ENCODE measurements at places on chromosomes 7 and 10.

- no peak for DNase-seq
Observed at GRCh38 chr7:103632005-103632639, 186.1 kb upstream of the SLC26A5 start.

DNA sequence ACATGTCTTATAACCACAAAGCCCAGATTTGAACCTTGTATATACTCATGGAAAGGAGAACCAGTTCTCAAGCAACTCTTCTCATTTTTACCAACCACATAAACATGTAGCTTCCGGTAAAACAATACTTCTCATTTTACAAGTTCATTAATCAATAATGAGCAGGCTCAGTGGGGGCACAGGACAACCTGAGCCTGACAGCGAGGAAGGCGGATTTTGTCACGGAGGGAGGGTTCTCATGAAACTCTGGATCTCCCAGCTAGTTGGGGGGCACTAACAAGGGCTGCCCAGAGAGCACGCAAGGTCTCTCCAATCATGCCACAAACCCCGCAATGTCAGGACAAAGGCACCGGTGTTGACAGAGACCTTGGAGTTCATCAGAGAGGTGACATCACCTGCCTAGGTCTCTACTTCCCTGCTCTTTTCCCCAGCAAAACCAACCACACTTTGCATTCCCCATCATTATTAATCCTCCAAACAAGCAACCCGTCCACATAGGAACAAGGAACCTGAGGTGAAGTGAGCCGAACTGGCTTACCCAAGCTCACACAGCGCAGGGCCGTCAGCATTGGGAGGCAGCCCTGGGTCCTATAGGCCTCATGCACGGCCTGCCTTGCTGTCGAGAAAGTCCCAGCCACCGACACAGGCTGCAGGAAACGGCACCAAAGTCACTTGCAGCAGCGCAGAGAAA, 192.1 kb upstream of the KLF14 start:
- no peak for DNase-seq

GRCh38 chr7:38428041-38428440, 154.6 kb upstream of the TARP start:
- DNase-seq = peak; percentile 11

GRCh38 chr10:71158902-71159301, 53.5 kb upstream of the UNC5B start:
- DNase-seq = no peak

DNA sequence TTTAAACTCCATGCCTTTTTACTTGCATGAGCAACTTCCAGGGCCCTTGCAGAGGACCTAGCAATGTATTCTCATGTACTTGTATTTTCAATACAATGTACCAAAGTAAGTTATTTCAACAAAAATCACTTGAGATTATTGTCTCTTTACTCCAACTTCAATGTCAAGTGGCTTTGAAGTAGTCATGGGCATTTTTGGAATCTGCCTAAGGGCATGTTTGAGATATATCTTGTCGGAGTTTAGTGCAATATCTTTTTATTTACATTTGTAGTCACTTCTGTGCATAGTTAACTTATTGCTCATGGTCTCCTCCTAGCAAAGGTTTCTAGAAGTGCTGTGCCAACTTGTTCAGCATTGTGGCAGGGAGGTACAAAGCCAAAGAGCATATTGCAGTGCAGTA, 508.7 kb upstream of the SEMA3D start:
- peak; percentile 28 for DNase-seq

GRCh38 chr10:102624751-102625645, 19.3 kb upstream of the TRIM8 start:
- DNase-seq = no peak

DNA sequence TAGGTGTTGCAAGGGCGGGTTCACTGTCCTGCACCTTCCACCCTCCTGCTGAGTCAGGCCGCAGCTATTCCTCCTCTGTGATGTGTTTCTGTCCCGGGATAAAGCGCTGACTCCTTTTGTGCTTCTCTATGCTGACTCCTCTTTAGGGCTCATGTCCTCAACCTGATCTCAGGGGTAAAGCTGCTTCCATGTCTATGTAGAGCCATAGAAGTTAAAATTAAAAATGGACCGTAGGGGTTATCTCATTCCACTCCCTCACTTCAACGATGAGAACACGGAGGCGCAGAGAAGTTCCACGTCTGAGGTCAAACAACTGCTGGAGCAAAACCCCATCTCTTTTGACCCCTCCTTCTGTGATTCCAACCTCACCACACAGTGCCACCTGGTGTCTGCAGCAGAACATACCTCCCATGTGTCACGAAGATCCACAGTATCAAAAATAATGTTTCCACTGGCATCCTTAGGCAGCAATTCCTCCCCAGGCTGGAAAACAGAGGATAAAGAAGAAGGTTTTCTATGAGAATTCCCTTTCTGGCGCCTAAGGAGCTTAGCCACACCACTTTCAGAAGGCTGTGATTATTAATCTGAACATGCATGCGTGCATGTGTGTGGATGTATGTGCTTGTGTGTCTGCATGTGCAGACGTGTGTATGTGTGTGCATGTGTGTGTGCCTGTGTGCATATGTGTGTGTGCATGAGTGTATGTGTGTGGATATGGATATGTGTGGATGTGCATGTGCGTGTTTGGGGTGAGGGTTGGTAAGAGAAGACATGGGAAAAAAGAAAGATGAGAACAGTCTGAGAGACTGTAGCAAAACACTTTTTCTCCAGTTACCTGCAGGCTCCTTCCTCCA, 81.2 kb upstream of the UCN3 start:
- peak; percentile 66 for DNase-seq

DNA sequence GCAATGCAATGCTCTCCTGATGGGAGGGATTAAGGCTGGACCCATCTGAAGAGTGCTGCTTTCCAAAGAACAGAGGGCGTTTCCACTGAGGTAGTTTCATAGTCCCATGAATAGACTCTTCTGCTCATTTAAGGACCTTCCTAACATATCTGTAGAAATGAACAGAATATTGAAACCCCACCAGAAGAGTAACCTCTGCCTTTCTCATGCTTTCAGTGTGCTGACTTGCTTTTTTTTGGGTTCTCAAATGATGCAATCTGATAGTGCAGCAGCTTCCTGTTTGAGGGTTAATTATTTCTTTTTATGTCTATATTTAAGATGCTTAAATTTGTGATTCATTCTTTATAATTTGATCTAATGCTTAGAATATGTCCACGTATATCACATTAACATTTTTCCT, 82.2 kb downstream of the GATA3 start:
- DNase-seq = no peak

- DNase-seq = no peak
Observed at GRCh38 chr7:27244488-27245123, 2.0 kb downstream of the EVX1 start.

- DNase-seq = peak; percentile 6
Observed at GRCh38 chr10:8815969-8816368, 761.5 kb downstream of the GATA3 start.

DNA sequence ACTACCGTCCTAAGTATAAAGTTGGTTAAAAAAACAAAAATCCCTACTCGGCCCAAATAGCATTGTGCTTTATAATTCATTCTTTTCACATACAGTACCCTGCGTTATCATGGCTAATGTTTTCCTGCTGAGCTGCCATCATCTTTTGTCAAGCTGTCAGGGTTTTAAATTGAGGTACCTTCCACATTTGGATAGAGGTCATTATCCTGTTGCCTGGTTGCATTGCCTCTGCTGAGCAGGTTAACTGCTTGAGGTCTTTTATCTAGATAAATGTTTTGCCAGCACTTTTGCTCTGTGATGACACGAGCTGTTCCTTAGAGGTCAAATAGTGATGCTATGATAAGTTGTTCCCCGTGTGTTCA, 94.4 kb upstream of the FZD1 start:
- no peak for DNase-seq

- peak; percentile 37 for DNase-seq
Observed at GRCh38 chr7:154503962-154504550, 451.9 kb downstream of the DPP6 start.

- DNase-seq = no peak
Observed at GRCh38 chr7:150502519-150502918, 12.2 kb upstream of the GIMAP7 start.

DNA sequence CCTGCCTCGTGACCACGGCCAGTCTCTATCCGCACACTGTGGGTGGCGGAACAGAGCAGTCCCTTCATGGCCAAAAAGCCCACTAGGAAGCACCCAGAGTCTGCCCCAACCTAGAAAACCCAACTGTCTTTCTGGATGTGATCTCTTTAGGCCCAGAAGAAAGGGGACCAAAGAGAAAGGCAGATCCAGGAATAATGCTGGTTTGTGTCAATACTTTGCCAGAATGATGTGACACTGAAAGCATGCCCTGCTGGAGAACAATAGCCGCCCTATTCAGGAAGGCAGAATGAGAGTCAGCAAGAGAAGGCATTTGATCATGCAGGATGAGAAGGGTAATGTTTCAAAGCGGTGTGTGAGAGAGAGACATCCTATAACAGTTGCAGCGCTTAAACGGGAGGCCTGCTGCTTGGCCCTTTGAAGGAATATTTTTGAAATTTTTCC, 274.7 kb downstream of the USP6NL start:
- DNase-seq = no peak

DNA sequence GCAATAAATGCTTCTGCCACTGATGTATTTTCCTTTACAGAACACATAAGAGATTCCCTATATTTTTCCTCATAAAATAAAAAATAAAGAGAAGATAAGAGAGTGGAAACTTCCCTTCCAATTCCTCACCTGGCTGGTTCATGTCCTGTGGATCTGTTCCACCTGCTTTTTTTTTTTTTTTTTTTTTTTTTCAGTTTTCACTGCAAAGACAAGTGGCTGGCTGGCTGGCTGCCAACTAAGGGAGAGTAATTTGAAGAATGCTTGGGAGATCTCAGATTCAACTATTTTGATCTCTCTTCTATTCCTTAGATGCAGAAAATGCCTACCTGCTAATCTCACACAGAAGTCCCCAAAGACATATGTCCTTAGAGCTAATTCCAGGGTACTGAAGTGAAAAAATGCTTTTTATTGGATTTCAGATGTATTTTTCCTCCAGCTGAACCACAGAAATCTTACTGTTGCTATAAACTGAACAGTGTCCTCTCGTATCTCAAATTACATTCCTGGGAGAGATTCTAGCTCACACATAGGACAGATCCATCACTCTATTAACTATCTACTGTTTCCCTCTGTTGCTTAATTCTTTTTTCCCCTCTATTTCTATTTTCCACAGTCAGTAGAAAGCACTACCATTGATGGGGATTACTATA, 120.8 kb downstream of the NRCAM start:
- peak; percentile 20 for DNase-seq

DNA sequence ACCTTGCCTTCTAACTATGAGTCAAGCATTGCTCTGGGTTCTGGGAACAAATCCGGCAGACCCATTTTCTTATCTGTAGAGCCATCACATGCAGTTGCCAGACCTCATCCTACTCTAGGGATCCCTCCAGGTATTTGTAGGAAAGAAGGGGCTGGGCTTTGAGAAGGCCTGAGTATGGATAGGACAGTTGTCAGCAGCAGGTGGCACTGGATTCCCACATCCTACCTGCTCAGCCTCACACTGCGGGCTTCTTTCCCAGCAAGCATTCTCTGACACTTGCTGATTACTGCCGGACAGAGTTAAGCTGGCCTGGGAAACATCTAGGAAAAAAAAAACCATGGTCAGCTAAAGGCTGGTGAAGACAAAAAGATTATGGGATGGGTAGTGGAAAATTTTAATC, 224.1 kb downstream of the CCSER2 start:
- no peak for DNase-seq

GRCh38 chr10:93993782-93994437, at the start of gene PLCE1:
PLCE1 (plus strand) TSS chr10:93993931; CDS start chr10:94031047, 37,116 bp downstream.
- DNase-seq = peak; percentile 31

DNA sequence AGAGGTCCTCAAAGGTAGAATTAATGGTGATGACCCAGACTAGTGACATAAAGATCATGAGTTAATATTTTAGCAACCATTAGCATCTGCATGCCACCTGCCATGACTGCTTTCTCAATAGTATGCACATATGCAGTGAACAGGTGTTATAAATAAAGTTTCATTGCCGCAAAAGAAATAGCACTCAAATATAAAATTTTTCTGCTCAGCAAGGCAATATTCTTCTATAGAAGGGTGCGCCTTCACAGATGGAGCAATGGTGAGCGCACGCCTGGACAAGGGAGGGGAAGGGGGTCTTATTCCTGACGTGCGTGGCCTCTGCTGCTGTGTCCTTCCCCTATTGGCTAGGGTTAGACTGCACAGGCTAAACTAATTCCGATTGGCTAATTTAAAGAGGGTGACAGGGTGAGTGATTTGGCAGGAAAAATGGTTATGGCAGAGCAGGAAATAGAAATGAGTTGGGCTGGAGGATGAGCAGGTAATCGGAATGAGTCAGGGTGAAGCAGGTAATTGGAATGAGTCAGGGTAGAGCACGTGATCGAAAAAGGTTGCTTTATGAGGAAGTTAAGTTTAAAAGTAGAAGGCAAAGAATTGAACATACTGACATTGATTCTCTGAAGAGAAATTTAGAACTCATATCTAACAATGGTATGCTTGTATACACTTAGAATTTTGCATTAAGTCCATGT, 24.7 kb upstream of the TRIM24 start:
- DNase-seq = no peak

DNA sequence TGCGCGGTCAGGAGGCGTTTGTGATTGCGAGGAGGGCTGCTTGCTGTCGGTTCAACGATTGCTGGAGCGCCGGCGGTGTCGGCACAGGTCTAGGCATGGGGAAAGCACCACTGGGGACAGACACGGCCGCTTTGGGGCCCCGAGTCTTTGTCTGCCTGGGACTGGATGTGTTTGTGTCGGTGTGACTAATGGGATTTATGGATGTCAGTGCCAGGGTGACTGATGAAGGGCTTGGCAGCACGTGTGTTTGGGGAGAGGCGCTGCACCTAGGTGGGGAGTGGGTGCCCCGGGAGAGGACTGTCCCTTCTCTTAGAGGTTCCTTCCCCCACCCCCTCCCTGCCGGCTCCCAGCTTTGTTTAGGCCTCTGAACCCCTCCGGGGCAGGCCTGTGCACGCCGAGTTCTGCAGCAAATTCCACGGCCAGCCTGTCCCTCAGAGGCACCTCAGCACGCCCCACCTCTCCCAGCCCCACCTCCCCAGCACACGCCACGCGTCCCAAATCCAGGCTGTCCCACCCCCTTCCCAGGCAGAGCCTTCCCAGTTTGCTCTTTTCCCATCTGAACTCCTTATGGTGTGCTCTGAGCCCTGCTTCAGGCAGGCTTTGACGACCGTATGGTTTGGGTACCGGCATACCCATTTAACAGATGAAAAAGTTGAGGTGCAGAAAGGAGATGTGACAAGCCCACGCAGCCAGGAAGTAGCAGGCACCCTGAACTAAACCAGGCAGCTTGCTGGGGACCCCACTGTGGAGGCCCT, 6.4 kb upstream of the TNRC18 start:
- peak; percentile 42 for DNase-seq

- peak; percentile 31 for DNase-seq
Observed at GRCh38 chr10:7541137-7542087, 125.4 kb downstream of the ITIH5 start.

- no peak for DNase-seq
Observed at GRCh38 chr10:21547246-21547645, 13.2 kb downstream of the MLLT10 start.

GRCh38 chr7:116551692-116552091, 26.9 kb downstream of the CAV1 start:
- DNase-seq = no peak

- DNase-seq = no peak
Observed at GRCh38 chr10:100357059-100357858, 10.2 kb downstream of the SCD start.

Data from fibroblast of lung (primary cell).